ENCODE measurements at places on chromosomes 1 and 21. TPM values are rescaled to one million over a fixed set of nuclear protein-coding genes. Genes with fewer than 3 reads are reported as not detected.

The PLA2G2F gene
- not detected for total RNA-seq

The FAAH gene
- total RNA-seq = 0.92 TPM

The OR2T33 gene
- total RNA-seq = not detected

The CRYAA gene
- not detected for total RNA-seq

The CFHR3 gene
- total RNA-seq = not detected

The YOD1 gene
- total RNA-seq = 5.4 TPM
